ENCODE measurements at places on chromosomes 5 and 9.

- no peak for DNase-seq
Measured at GRCh38 chr9:121638901-121639592, 12.4 kb upstream of the DAB2IP start.

DNA sequence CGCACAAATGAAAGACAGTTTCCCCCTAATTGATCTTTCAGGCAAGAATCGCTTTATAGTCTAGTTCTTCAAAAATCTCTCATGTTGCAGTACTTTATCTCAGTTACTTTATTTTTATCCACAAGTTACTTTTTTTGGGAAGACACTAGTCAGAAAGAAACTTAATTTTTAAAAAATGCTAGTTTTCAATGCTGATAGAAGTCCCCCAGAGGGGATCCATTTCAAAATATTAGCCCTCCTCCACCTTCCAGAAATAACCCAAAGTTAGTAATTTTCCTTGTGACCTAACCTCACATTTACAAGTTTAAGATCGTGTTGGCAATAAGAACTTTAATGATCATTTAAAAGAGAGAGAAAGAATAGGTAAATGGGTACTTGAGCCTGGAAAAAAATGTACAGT lies 11.0 kb downstream of the C1QTNF3 start:
- DNase-seq = no peak

- no peak for DNase-seq
Measured at GRCh38 chr9:25427898-25428297, 250.3 kb downstream of the TUSC1 start.

DNA sequence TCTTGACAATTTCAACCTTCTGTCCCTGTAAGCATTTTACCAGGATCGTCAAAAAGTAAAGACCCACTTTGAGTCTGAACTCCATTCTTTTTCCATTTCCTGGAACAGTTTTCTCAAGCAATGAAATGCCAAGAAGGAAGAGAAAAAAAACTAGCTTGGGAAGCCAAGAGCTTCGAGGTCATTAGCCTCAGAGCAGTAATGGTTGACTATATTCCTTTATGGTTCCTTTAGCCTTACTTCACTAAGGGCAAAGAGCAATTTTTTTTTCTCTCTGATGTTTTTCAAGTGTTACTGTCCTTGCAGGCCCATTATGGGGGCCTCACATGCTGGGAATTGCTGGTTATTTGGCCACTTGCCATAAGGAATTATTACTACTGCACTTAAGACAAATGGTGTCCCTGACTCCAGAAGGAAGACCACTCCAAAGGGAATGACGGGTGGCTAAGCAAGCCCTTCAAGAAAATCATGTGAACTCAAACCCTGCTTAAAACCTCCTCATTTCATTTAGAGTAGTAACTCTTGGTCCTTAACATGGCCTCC lies 37.1 kb downstream of the BNC2 start:
- DNase-seq = no peak

DNA sequence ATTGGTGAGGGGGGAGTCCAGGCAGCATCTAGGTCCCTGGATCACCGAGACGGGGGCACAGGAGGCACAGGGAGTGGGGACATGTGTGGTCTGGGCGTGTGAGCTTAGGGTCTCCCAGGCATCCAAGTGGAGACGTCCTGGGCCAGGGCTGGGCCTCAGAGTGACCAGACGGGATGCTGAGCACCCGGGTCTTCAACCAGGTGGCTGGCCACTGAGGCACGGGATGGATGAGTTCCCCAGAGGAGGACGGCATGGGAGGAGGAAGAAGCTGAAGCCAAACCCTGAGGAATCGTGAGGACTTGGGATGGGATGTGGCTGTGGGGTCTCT lies 88.0 kb downstream of the LMX1B start:
- DNase-seq = no peak

- no peak for DNase-seq
Measured at GRCh38 chr5:127019928-127020327, 10.4 kb downstream of the MARCHF3 start.
